ENCODE measurements at places on chromosomes 16 and 17. TPM values are rescaled to one million over a fixed set of nuclear protein-coding genes. Genes with fewer than 3 reads are reported as not detected.

Gene KRTAP17-1
- not detected for total RNA-seq

Gene CCL16
- not detected for total RNA-seq

Gene HOXB8
- not detected for total RNA-seq

Gene SYT17
- under 0.01 TPM for total RNA-seq

Gene WNT3
- total RNA-seq, result 0.88 TPM
